Activated T-cell treated with anti-CD3 and anti-CD28 coated beads for 24 hours (primary cell): ENCODE measurements at places on chromosomes 1 and 21.

GRCh38 chr1:33454646-33455282 is 17.7 kb upstream of the ZSCAN20 start:
- no peak for DNase-seq

DNA sequence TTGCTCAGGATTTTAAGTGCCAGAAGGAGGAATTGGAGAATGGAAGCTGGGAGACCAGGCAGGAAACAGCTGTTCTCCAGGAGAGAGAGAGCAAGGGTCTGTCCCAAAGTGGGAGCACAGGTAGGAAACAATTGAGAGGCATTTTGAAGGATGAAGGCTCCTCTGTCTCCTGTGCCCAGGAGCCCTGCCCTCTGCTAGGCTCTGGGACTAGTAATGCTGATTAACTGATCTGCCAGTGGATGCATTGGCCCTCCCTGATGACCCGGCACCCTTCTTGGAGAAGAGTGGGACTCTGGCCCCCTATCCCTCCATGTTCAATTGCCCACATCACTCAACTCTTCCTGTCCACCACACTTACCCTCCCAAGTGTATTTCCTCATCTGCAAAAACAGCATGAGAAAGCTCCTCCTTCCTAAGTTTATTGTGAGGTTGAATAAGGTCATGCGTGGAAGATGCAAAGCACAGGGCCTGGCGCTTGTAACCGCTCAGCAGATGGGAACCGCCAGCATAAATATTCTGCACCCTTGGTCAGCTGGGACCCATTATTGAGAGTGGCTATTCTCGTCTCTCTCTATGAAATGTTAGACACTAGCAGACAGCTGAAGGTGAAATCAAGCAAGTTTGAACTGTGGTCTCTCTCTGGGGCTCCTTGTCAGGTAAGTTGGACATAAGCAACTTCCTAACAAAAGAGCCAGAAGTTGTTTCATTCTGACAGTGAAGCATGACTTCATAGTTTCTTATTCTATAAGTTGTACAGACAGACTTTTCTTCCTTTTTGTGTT is 63.0 kb upstream of the ANGPTL1 start:
- no peak for DNase-seq

DNA sequence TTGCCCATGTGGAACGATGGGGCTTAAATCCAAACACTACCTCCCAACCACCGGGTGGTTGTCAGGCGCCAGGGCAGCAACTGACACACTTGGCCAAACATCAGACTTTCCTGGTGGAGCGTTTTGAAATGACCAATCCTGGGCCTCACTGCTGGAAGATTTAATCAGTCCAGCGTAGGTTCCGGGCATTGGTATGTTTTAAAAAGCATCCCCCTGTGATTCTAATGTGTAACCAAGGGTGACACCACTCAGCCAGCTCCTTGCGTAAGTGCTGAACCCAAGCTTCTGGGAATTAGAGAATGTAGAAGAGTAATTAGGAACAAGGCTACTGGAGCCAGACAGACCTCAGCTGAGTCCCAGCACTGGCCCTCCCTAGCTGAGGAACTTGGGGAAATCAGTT is 44.8 kb upstream of the KAZN start:
- DNase-seq = no peak

DNA sequence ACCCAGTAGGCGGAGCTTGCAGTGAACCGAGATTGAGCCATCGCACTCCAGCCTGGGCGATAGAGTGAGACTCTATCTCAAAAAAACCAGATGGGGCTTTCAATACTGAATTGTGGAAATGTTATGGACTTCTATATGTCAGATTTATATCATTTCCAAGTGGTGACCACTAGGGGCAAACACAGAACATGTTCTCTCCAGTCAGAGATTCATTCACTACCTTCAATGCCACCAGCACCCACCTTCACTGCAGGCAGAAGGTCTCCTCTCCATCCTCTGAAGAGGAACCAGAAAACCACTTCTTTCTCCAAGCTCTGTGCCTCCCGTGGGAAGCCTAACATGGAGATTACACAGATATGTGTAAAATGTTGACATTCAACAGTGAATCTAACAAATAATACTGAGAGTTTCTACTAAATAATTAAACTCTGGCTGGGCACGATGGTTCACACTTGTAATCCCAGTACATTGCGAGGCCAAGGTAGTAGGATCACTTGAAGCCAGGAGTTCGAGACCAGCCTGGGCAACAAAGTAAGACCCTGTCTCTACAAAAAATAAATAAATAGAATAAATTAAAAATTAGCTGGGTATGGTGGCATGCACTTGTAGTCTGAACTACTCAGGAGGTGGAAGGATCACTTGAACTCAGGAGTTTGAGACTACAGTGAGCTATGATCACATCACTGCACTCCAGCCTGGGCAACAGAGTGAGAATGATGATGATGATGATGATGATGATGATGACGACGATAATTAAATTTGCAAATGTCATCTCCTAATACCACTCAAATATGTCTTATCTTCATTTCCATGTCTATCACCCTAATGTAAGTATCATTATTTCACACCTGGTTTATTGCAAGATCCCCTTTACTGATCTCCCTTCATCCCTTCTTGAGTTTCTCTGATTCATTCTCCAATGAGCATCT is 151.1 kb downstream of the ZNF281 start:
- no peak for DNase-seq

DNA sequence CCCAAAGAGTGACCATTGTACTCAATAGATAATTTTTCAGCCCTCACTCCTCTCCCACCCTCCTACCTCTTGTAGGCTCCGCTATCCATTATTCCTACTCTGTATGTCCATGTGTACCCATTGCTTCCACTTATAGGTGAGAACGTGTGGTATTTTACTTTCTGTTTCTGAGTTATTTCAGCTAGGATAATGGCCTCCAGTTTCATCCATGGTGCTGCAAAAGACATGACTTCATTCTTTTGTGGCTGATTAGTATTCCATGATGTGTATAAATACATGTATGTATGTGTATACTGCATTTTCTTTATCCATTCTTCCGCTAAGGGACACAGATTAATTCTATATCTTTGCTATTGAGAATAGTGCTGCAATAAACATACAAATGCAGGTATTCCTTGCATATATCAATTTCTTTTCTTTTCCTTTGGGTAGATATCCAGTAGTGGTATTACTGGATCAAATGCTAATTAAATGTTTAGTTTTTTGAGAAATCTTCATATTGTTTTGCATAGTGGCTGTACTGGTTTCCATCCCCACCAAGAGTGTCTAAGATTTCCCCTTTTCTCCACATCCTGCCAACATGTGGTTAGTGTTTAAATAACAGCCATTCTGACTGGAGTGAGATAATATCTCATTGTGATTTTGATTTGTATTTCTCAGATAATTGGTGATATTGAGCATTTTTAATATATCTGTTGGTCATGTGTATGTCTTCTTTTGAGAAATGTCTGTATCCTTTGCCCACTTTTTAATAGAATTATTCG is 4.9 kb downstream of the LY9 start:
- no peak for DNase-seq

DNA sequence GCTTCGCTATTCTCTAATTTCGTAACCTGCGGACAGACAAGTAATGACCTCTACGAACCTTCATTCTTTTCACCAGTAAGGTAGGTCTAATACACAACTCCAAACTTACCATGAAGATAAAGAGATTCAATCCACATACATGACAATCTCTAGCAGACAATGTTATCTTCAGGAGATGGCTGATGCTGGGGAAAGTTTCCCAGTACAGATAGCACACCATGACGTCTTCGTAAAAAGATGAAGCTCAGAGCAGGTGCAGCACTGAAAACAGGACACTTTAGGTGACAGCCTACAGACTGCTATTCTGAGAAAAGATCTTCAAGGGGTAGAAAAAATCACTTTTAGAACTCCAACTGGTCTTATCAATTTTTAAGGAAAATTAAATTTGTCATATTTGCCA is 41.3 kb downstream of the ZNF281 start:
- no peak for DNase-seq

GRCh38 chr1:172670791-172671190 is 11.9 kb downstream of the FASLG start:
- peak; percentile 37 for DNase-seq

DNA sequence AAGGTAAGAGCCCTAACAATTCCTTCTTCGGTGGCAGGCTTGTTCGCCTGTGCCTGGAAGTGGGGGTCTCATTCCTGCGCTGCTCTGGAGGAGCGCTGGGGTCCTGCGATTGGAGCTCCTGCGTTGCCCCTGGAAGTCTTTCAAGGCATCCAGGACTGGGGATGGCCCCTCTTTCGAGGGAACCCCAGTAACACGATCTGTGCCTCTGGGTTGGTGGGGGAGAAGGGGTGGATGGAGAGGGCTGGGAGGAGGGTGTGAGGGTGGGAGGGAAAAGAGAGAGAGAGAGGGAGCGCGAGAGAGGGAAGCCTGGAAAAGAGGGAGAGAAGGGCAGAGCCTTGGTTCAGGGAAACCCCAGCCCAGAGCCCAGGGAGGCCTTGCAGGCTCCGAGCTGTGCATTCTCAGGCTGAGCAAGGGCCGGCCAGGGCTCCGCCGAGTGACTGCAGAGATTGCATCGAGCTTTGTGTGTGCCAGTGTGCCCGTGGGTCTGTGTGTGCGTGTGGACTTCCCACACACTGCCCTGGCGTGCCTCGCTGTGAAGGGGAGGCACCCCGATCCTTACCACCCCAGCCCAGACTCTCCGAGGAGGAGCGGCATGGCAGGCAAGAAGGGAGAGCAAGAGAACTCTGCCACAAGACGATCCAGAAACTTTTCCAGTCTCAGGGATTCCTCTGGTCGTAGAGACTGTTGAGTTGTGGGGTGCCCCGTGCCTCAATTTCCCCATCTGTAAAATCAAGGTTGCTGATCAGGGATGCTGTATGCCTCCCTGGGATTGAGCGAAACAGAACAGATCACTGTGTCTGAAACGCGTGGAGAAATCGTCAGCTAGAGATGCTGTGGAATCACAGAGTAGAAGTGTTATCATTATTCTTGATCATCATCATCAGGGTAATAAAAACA is 619 bp downstream of the BCL9 start:
- no peak for DNase-seq

DNA sequence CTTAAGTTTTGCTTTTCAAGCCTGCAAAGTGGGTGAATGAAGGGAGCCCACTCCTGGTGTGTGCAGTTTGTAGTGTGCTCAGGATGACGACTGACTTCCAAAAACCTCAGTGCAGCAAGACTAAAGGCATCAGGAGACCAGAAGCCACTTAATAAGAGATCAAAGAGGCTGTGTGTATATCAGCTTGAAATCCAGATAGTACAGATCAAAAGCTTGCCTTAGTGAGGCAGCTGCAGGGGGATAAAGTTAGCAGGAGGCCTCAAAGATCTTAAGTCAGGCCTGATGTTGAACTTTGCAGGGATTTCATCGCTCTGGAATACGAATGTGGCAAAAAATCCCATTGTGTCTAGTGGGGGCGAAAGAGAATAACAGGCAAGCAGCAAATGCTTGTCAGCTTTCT is 99.8 kb downstream of the PATJ start:
- DNase-seq = no peak

DNA sequence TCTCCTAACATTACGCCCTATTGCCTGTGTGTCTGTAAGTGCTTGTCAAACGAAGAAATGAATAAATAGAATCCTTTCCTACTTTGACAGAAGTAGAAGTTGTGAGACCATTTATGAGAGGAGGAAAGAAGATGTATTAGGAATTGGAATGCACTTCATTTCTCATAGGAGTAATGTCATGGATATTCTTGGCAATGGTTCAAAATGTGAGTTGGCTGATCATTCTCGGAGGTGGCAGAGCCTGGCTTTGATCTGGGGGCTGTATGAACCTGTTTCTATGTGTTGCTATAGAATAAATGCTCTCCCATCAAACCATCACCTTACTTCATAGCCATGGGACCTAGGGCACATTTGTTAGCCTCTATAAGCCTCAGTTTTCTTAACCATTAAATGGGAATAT is 10.1 kb upstream of the SERBP1 start:
- no peak for DNase-seq

DNA sequence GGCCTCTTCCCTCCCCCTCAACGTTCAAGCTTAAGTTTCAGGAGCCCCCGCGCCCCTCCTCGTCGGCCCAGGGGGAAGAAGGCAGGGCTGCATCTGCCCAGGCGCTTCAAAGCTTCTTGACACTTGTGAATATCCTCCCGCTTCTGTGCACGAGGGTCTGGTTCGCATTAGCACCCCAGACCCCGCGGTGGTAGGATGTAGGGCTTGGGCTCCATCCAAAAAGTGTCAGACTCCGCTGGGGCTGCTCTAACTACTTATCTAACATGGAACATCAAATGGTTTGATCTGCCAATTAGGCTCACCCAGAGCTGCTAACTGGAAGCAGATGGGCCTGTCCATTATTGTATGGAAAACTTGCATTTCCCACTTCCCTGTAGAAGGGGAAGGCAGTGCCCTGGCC is 28.9 kb downstream of the TAS1R2 start:
- DNase-seq = no peak

DNA sequence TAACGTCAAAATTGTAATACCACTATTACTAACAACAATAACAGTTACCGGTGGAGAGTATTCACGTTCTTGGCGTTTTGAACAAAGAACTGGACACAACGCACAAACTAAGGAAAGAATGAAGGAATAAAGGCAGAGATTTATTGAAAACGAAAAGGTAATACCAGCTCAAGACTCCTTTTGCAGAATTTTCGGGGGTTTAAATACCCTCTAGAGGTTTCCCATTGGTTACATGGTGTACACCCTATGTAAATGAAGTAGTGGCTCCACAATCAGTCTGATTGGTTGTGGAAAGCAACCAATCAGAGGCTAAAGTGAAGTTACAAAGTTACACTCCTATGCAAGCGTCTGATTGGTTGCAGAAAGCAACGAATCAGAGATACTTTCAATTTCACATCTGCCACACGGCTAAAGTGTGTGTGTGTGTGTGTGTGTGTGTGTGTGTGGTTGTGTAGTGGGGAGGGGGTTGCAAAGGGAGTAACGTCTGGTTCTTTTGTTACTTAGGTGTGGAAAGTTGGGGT is 1.1 kb upstream of the GTF2B start:
- DNase-seq = no peak

DNA sequence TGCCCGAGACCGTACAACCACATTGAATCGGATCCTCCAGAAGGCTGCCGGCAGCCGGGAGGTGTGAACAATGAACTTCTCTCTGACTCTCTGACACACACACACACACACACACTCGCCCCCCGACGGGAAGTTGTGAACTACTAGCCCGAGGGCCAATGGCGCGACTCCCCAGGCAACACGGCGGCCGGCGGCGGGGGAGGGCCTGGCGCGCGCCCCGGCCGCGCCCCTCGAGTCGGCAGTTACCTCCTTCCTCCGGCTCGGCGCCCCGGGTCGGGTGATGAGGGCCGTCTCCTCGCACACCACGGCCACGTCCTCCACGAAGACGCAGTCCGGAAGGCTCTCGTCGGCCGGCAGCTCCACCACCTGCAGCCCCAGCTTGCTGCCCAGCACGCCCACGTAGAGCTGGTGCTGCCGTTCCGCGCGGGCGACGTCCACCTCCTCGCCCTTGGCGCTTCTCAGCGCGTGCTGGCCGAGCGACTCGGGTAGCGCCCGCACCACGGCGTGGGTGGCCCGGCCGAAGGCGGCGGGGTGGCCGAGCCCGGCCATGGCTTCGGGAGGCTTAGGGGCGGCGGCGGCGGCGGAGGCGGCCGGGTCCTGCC is 361 bp downstream of the DDAH1 start:
- no peak for DNase-seq

DNA sequence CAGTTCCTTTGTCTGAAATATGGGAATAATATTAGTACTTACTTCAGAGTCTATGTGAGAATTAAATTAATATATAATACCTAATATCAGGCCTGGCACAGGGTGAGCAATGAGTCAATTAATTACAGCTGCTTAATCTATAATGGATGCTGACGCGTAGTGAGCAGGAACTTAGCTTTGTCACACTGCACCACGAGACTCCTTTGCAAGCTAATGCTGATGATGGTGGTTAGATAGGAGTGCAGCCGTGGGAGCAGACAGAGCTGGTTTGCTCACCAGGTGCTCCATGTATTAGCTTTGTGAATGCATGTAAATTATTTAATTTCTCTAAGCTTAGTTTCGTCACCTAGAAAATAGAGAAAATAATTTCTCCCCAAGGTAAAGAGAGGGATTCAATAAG is 35.1 kb downstream of the KCNJ15 start:
- no peak for DNase-seq
